Central memory CD8-positive, alpha-beta T cell (primary cell): ENCODE measurements at places on chromosomes 13 and 19.

GRCh38 chr19:5445561-5446055, 9.6 kb upstream of the ZNRF4 start:
- DNase-seq, result no peak

GRCh38 chr13:62033934-62034333, 618.3 kb upstream of the PCDH20 start:
- DNase-seq, result no peak

- DNase-seq, result no peak
These were observed 10.2 kb downstream of the OXGR1 start for GRCh38 chr13:96984051-96984508.

- DNase-seq, result no peak
These were observed 11.4 kb upstream of the SEMA6B start for GRCh38 chr19:4570916-4571304.
